Motor neuron (in vitro differentiated cells): ENCODE measurements at places on chromosomes 11 and 22. TPM values are rescaled to one million over a fixed set of nuclear protein-coding genes. Genes with fewer than 3 reads are reported as not detected.
A peak's percentile ranks its signal among the peaks of the same experiment; 100 is the strongest.

Gene GAL
- total RNA-seq: 17.5 and 19.4 TPM in 2 replicates

Gene ABTB2
- 4.8 and 6.6 TPM in 2 replicates for total RNA-seq

DNA sequence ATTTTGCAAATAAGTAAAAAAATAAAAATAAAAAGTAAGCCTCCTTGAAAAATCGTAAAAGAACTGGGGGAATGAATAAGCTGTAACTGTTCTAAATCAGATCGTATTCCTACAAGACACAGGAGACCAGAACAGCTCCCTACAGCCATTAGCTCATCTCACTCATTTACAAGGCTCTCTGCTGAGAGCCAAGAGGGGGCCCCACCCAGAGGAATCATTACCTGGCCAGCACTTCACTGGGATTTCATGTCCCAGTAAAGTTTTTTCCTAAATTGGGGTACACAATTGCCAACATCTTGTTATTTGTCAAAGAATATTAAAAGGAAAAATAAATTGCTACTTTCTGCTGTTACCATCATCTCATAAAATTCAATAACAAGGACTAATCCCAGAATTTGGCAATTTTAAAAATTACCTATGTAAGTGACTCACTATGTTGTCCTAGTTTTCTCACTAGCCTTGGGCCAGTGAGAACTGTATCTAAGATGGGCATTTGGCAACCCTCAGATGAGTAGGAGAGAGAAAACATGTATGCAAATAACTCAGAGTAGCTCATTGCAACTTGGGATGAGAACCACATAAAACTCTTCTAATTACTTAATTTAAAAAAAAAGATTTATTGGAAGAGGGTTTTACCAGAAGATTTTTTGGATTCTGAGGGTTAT lies 18.4 kb upstream of the SMTN start:
- no peak for ATAC-seq

GRCh38 chr11:69552951-69553350 lies 71.5 kb downstream of the LINC01488 start:
- no peak for ATAC-seq

DNA sequence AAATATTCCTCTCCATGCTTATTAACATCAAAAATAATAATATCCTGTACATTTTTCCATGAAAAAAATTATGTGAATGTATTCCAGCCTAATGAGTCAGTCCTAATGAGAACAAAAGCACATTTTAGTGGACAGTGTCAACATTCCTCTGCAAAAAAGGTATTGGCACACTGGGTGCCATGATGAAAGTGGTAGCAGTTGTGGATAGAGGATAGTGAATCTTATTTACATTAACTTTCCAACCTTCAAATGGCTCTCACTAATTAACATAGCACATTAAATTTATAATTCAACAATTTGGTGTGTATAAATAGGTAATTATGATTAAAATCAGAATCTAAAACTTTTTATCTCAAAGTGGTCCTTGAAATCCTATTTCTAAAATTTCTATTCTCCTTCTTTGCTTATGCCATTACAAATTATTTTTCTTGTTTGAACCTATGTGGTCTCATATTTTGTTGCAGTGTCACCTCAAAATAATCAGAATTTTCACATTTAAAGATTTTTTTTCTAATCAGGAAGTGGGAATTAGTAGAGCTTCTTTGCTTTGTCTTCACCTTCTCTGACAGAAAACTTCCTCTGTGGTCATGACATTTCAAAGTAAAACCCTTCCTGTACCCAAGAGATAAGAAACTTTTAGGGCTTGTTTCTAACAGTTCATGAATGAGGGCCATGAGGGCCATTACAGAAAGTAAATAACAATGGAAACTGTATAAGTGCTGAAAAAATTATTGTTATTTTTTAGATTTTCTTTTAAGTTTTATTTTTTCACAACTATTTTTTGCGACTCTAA lies 18.7 kb downstream of the SOX6 start:
- ATAC-seq: no peak

GRCh38 chr11:78063440-78064181 lies at the start of gene THRSP:
THRSP (plus strand) TSS chr11:78063861; CDS start chr11:78063882, 21 bp downstream.
- no peak for ATAC-seq

- no peak for ATAC-seq
Measured at GRCh38 chr11:876545-876944, 33.9 kb downstream of the TSPAN4 start.

GRCh38 chr11:12546660-12547059 lies 127.6 kb upstream of the TEAD1 start:
- ATAC-seq: no peak

- ATAC-seq: no peak
Measured at GRCh38 chr11:117686711-117687110, 110.3 kb downstream of the DSCAML1 start.

DNA sequence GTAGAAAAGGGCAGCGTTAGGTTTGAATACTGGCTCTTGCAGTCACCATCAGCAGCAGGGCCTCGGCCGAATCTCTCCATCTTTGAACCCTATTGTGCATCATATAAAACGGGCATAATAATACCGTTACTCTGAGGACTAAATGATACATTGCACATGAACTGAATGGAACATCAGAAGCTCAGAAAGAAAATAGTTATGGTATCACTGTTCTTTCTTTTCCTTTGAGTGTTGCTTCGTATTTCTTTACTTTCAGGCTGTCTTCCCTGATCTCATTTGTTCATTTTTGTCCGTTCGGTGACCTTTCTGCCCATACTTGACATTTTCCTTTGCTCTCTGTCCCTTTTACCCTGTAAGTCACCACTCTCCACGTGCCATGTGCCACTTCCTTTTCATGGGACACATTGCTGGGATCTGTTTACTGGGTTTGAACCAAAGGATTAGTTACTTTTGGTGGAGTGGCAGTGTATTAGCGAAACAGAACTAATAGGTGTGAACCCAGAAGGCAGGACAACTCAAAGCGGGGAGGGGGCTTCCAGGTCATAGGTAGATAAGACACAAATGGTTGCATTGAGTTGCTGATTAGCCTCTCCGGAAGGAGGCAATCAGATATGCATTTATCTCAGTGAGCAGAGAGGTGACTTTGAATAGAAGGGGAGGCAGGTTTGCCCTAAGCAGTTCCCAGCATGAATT lies 717 bp upstream of the ZNF202 start:
- ATAC-seq: peak; percentile 10

- ATAC-seq: no peak
Measured at GRCh38 chr11:29135504-29135903, 881.3 kb downstream of the KCNA4 start.

DNA sequence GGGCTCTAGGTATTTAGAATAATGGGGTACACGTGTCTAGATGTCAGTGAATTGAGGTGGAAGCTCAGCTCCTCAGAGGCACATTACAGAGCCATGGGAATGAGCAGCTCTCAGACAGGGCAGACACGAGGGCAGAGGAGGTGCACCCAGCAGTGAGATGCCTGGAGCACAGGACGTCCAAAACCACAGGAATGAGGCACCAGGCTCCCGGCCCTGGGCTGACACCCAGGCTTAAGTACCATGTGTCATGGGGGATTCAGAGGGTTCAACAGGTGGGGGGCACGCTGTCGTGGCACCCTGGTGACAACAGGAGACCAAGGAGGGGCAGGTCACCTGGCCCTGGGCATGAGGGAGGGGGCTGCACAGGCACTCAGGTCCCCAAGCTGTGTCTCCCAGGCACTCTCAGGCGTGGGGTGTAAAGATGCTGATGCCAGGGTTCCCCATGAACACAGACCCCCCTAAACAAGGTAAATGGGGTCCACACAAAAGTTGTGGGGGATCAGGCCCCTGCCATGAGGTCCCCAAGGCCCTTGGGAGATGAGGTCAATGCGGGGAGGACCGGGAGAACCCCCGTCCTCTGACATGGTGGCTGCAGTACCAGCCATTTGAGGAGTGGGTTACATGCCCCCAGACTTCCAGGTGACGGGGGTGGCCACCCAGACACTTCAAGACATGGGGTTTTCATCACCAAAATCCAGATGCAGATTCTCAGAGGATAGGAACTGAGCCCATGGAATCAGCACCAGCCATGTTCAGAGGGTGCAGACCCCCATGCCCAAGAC lies 5.6 kb upstream of the SYT8 start:
- ATAC-seq: no peak

- no peak for ATAC-seq
Measured at GRCh38 chr22:47445212-47445611, 682.8 kb downstream of the TBC1D22A start.

GRCh38 chr11:116826751-116827431 lies 2.8 kb upstream of the APOC3 start:
- ATAC-seq: peak; percentile 30

DNA sequence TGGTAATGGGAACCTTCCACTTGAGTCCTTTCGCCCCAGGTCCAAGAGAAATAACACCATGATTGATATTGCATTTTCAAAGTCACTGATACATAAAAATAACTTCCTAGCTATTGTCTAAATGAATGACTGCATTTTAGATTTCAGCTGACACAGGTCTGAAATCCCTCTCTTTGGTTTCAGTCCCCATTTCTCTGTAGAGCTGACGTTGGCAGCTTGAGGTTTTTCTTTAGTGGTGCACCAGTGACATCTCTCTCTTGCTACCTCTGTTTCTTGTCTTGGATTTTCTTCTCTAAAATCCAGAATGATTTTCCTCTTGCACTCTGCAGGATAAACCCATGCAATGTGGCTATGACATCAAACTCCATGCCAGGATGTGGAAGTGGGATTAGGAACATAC lies 31.7 kb upstream of the SORL1 start:
- no peak for ATAC-seq
